ENCODE measurements at places on chromosomes 5 and 9. TPM values are rescaled to one million over a fixed set of nuclear protein-coding genes. Genes with fewer than 3 reads are reported as not detected.

DNA sequence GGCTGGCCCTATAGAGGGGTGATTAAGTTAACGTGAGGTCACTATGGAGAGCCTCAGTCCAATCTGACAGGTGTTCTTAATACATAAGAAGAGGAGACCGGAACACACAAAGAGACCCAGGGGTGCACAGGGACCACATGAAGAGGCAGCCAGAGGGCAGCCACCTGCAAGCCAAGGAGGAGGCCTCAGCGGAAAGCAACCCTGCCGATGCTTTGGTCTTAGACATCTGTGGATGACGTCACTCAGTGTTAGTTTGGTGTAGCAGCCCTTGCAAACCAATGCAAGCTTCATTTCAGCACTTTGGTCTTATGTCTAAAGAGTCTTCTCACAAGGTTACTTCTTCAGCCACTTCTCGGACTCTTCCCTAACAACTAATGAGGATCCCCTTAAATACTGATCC, 47.6 kb upstream of the GRHPR start:
- H3K27ac ChIP-seq = no peak overlapping the region
- no peaks in the 10 kb centered on the region for H3K36me3 ChIP-seq
- DNase-seq = no peak
- no peaks in the 10 kb centered on the region for H3K4me1 ChIP-seq
- no peak overlapping the region for H3K4me3 ChIP-seq
- H3K27me3 ChIP-seq = no peaks in the 10 kb centered on the region

ACTBL2 gene
- total RNA-seq = 0.16 TPM

DNA sequence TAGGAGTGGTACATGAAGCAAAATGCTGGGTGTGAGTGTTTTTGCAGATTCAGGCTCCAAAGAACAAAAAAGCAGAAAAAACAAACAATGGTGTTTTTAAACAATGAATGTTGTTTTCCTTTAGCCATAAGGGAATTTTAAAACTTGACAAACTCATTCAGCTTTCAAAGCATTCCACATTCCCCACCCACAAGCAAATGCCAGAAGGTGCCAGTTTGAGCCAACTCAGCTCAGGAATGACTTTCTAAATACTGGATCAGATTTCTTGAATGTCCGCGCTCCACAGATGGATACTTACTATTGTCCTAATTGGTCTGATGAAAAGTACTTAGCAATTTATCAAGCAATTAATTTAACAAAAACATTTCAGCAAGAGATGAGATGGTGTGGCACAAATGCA, 12.9 kb upstream of the MOB3B start:
- no peak overlapping the region for H3K27ac ChIP-seq
- peaks cover 14% of the 10 kb centered on the region for H3K4me1 ChIP-seq
- H3K4me3 ChIP-seq = no peak overlapping the region
- H3K36me3 ChIP-seq = no peaks in the 10 kb centered on the region
- no peak for DNase-seq
- no peaks in the 10 kb centered on the region for H3K27me3 ChIP-seq

- no peak for DNase-seq
- H3K36me3 ChIP-seq = no peaks in the 10 kb centered on the region
- H3K4me1 ChIP-seq = peaks cover 28% of the 10 kb centered on the region
- no peaks in the 10 kb centered on the region for H3K27me3 ChIP-seq
- H3K27ac ChIP-seq = no peak within 1 kb of the TSS
Measured at GRCh38 chr9:137224830-137225694, at the start of gene CYSRT1. TSS of gene CYSRT1 (plus strand) at chr9:137225174. CDS start at chr9:137225622, 448 bp downstream.

PCDHGB7 gene
- total RNA-seq = 15.3 TPM

PAEP gene
- not detected for total RNA-seq

GRCh38 chr5:54917323-54917722, 68.1 kb downstream of the ESM1 start:
- DNase-seq = no peak
- H3K4me1 ChIP-seq = no peaks in the 10 kb centered on the region
- no peaks in the 10 kb centered on the region for H3K27me3 ChIP-seq

DNA sequence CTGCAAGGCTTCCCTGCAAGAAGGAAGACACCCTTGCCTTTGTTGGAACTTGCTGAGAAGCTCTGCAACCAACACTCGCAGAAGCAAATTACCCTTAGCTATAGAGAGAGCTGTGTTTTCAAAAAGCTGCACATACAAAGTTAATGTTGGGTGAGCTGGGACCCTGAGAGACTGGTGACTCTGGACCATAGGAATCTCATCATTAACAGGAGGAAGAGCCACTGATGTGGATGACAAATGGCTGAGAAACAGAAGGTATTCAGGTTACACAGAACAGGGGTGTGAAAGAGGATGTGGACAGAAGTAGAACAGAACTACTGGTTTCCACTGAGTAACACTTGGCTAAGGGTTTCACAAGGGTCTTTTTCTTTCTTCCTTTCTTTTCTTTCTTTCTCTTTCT, 493.5 kb downstream of the IRX1 start:
- H3K27me3 ChIP-seq = no peaks in the 10 kb centered on the region
- H3K4me3 ChIP-seq = no peak overlapping the region
- H3K27ac ChIP-seq = no peak overlapping the region
- DNase-seq = no peak

NR6A1 gene
- 100 TPM for total RNA-seq

- H3K36me3 ChIP-seq = no peaks in the 10 kb centered on the region
- H3K4me3 ChIP-seq = no peak overlapping the region
- H3K27ac ChIP-seq = no peak overlapping the region
- no peaks in the 10 kb centered on the region for H3K27me3 ChIP-seq
Measured at GRCh38 chr5:173736374-173736773, 119.9 kb upstream of the BOD1 start.

Measured in testis (tissue), 5 donors.